Urothelium cell line (cell line): ENCODE measurements at places on chromosomes 12 and 14.

DNA sequence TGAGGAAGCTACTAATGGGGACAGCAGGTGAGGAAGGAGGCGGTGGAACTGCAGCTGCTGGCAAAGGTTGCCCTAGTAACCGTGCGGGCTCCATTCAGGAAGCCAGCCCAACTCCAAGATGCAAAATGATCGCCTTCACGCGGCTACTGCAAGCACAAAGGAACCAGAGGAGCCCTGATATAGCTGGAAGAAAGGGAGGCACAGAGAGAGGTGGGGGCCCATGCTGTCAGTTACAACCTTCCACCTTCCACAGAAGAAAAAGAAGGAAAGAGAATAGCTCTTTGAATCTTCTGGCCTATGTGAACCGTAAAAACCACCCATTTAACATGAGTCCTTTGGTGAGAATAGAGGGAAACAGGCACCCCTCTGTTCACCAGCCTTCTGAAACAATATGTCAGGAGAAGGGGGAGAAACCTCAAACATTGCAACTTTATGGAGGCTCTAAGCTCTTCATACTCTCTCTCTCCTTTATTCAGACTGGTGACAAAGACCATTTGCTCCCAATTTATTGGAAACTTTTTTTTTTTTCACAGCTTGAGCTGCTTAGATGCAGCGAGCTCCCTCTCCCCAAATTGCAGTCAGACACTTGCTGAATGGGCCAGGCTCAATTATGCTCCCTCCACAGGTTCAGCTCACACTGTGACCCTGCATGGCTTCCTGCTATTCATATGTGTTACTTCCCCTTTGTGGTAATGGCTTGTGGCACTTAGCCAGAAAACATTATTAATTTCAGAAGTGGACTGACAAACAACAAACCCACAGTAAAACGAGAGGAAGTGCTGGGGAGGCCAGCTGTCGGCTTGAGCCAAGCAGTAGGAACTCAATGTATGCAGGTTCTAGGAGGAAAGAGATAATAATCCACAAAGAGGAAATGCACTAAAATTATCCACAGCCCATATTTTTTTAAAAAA is 6.2 kb downstream of the DUSP6 start:
- peak; percentile 6 for DNase-seq

DNA sequence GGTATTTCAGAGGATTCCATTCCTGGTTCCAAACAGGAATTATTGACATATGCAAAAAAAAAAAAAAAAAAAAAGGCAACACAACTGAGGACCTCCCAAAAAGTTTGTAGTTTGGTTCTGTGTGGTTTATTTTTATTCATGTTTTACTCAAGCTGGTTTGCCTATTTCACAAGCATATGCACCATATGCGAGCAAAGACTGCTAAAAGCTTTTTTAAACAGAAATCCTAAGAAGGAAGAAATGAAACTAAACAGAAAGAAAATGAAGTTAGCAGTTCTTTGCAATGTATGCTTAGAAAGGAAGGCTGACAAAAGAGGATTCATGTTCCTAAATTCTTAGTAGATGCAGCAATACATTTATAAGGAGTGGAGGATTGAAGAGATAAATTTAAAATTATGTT is 487.6 kb upstream of the FLRT2 start:
- DNase-seq, result no peak

GRCh38 chr12:48994224-48995085 is 4.7 kb downstream of the DDN start:
- DNase-seq, result no peak

- DNase-seq, result no peak
Measured at GRCh38 chr14:77457115-77457521, 283 bp downstream of the VIPAS39 start.

GRCh38 chr12:111624540-111624939 is 25.4 kb upstream of the ATXN2 start:
- no peak for DNase-seq

DNA sequence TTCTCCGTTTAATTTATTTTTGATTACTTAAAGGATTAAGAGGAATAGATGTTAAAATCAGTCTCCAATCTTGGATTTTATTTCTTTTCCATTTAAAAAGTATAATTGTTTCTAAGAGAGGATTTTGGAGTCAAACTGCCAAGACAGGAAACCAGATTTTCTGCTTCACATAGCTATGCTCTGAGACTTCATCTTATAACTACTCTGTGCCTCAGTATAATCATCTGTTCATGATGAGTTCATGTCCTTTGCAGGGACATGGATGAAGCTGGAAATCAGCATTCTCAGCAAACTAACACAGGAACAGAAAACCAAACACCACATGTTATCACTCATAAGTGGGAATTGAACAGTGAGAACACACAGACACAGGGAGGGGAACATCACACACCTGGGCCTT is 9.0 kb upstream of the TAS2R31 start:
- no peak for DNase-seq

GRCh38 chr14:87283547-87283946 is 709.4 kb downstream of the GALC start:
- no peak for DNase-seq

DNA sequence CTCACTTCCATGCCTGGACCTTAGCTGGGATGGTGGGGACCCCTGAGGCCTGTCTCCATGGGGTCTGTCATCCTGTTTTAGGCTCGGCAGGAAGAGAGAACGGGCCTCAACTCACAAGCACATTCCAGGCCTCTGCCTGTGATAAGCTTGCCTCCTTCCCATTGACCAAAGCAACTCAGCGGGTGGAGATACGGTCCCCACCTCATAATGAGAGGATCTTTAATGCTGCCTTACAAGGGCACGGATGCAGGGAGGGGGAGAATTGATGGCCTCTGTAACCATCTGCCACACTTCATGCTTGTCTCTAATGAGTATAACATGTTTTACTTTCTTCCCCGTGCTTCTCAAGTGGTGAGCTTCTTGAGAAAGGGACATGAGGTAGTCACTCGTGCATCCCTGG is 50.0 kb downstream of the GLT1D1 start:
- no peak for DNase-seq

- no peak for DNase-seq
Measured at GRCh38 chr12:131861261-131862083, 33.0 kb upstream of the ULK1 start.

GRCh38 chr12:12265571-12266388 is 1.1 kb downstream of the LRP6 start:
- DNase-seq, result no peak

GRCh38 chr12:85155791-85156190 is 119.6 kb downstream of the LRRIQ1 start:
- no peak for DNase-seq

GRCh38 chr14:68293404-68293803 is 473.8 kb downstream of the RAD51B start:
- DNase-seq, result no peak

- no peak for DNase-seq
Measured at GRCh38 chr12:5518584-5519365, 86.9 kb downstream of the NTF3 start.

DNA sequence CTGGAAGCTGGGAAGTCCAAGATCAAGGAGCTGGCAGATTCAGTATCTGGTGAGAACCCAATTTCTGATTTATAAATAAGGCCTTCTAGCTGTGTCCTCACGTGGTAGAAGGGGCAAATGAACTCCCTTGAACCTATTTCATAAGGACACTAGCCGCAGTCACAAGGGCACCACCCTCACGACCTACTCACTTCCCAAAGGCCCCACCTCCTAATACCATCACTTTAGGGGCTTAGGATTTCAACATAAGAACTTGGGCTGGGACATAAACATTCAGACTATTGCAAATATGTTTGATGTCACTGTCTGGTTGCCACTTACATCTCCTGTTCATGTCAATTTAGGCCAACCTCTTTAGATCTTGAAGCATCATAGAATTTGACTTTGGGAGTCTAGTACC is 10.8 kb upstream of the CNIH1 start:
- no peak for DNase-seq

GRCh38 chr14:71645656-71646055 is 286.6 kb upstream of the RGS6 start:
- DNase-seq, result no peak

DNA sequence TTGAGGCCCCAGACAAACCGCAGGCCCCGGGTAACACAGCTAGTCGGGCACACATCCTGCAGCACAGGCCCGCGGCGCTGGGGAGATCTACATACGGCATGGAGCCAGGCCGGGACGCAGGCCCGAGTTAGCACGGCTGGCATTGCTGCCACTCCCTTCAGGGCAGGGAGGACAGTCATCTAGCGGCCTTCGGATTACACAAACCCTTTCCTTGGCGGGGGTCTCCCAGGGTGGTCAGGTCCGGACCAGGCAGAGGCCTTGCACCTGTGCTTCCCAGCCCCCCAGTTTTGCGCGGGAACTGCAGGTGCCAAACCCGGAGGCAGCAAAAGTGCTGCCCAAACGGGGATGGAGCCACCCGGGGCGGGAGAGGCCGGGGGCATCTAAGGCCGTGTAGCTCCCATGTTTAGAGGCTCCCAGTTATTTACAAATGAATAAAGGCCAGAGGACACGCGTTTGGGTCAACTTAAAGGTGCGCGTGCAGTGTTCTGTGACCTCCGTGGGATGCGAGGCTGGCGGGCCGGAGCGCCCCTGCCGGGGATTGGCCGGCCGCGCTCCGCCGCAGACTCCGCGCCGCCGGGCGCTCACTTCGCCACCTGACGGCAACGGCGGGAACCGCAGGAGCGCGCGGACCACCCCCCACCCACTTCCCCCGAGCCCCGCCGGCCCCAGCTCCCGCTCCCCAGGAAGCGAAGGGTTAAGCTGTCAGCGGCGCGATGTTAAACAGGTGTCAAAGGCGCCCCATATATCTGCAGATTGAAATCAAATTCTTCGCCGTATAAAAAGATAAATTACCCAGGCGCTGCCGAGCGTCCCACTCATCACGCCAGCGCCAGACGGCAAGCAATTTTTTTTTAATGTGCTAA is 18.1 kb downstream of the VSX2 start:
- DNase-seq, result peak; percentile 92

- no peak for DNase-seq
Measured at GRCh38 chr14:53494587-53494986, 341.5 kb upstream of the DDHD1 start.

- DNase-seq, result no peak
Measured at GRCh38 chr12:32742133-32742532, 13.6 kb downstream of the YARS2 start.

DNA sequence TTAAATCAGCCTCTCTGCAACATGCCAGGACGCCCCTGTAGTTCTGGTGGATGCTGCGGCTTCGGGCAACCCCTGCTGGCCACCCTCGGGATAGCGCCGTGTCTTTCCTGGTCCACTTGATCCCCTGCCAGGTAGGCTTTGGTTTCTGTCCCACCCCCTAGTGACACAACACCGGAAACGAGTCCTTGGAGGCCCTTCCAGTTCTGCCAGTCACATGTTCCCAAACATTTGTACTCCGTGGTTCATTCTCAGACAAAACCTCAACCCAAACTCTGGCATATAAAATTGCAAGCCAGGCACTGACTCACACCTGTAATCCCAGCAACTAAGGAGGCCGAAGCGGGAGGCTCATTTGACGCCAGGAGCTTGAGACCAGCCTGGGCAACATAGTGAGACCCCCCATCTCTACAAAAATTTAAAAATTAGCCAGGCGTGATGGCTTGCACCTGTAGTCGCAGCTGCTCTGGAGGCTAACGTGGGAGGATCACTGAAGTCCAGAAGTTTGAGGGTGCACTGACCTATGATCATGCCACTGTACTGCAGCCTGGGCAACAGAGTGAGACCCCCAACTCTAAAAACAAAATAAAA is 37.0 kb downstream of the RASAL1 start:
- DNase-seq, result peak; percentile 95

GRCh38 chr12:29024117-29024516 is 125.0 kb upstream of the FAR2 start:
- no peak for DNase-seq

GRCh38 chr12:76049575-76050251 is 18.1 kb upstream of the PHLDA1 start:
- DNase-seq, result no peak

GRCh38 chr14:33948869-33949408 is 1.9 kb downstream of the EGLN3 start:
- DNase-seq, result no peak

DNA sequence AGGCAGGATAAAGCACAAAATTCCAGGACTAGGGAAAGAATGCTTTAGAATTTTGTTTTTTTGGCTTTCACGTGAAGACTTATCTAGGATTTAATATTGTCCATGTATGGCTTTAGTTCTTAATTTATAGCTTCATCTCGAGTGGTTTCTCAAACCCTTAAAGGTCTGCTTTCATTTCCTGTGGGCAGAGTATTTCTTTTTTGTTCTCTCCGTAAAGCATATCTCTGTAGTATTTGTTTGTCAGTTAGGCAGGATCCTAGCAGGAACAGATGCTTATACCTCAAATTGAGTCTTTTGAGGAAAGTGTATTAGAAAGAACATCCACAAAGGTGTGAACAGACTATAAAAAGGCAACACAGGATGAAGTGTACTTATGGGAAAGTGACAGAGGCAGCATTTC is 697.1 kb upstream of the SEL1L start:
- DNase-seq, result no peak

GRCh38 chr12:38872561-38872960 is 32.8 kb downstream of the CPNE8 start:
- DNase-seq, result no peak

DNA sequence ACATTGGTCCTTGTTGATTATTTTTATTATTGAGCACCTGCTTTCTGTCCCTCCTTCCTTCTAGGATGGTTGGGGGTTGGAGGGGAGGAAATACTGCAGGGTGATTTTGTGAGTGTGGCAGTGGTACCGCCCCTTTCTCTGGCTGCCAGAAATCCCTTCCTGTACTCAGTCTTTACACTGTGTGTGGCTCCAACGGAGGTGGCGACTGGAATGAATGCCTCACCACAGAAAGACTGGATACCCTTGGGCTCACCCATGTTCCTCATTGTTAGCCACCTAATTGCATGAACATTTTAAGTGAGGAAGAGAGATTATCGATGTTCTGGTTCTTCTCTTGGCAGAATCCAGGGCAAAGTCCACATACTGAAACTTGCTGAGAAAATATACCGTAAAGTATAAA is 272.0 kb upstream of the E2F7 start:
- no peak for DNase-seq

- peak; percentile 55 for DNase-seq
Measured at GRCh38 chr12:127108360-127109215, 1158.4 kb upstream of the TMEM132C start.

DNA sequence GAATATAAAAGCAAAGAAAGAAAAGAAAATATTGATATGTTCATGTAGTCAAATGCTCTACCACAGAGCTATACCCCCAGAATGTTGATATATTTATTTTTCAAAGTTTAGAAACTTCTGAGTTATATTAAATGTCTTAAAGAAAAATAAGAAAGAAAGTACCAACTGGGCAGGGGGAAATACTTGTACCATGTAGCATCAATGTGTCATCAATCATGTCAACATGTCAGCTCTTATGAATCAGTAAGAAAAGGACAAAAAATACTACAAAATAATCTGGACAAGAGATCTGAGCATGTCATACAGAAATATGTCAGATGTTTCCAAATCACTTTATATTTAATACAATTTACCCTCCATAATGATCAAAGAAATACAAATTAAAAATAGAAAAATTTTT is 595.1 kb upstream of the ATP2B1 start:
- no peak for DNase-seq
